ENCODE measurements at places on chromosomes 2 and 18.

GRCh38 chr2:52343010-52343409, 1311.1 kb upstream of the NRXN1 start:
- DNase-seq = no peak

DNA sequence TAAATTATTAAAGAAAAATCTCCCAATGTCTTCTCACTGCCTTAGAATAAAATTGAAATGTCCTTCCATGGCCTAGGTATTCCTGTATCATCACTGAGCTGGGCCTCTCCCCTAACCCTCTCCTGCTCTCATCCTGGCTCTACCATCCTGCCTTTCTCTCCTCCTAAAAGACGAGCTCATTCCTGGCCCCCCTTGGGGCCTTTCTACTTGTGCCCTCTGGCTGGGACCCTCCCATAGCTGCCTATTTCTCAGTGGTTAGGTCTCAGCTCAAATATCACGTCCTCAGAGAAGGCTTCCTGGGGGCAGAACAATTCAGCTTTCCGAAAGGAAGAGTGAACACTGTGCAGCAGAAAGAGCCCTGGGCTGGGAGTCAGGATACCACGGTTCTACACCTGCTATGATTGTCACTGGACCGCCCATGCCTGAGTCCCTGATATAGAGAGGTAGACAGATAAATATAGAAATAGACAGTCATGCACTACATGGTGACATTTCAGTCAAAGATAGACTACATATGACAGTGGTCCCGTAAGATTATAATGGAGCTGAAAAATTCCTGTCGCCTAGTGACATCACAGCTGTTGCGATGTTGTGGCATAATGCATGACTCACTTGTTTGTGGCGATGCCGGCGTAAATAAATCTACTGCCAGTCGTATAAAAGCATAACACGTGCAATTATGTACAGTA, 9.4 kb downstream of the DNPEP start:
- DNase-seq = no peak

DNA sequence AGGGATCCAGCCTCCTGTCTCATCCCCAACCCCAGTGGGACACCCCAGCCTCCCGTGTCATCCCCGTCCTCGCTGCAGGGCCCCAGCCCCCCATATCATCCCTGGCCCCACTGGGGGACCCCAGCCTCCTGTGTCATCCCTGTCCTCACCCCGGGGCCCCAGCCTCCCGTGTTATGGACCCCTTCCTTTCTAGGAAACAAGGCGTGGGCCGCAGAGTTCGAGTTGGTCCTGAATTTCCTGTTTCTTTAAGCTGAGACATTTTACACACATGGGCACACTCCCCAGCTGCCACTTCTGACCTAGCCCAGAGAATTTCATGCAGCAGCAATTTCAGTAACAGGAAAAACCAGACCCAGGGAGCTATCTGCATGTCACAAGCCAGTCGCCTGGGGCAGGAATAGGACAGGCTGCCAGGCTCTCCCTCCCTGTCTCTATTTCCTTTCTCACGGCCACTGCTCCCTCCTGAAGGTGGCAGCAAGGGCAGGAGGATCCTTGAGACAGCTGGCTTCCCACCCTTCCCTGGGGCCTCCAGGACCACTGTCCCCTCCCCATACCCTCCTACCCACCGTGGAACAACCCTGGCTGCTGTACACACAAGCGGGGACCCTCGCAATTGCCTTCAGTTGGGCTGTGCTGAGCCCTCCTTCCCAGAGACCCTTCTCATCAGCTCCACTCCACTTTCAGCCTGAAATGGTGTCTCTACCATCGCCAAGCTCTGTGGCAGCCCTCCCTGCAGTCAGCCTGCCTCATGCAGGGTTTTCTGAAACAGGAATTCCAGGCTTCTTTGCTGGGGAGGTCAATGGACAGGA, 141.9 kb upstream of the ID2 start:
- DNase-seq = peak; percentile 69

DNA sequence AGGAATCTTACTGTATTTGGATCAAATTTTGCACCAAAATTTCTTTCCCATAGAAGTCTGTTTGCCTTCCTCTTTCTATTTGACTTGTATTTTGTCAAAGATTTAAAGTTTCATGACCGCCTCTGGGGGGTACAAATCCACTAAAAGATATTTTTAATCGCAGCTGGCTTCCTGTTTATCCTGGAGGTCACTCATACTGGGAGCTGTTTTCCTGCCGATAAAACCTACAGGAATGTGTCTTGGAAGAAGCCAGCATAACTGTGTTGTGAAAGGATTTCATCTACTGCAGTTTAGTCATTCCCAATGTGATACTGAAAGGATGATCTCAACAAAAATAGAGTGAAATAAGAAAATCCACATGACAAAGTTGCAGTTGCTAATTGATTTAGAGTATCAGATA, 184.0 kb downstream of the RIT2 start:
- no peak for DNase-seq

Data from right lung (tissue), 10 donors.